ENCODE measurements at places on chromosomes 1 and 21.

- no peak for DNase-seq
Measured at GRCh38 chr1:165897326-165898303, 70.2 kb downstream of the UCK2 start.

DNA sequence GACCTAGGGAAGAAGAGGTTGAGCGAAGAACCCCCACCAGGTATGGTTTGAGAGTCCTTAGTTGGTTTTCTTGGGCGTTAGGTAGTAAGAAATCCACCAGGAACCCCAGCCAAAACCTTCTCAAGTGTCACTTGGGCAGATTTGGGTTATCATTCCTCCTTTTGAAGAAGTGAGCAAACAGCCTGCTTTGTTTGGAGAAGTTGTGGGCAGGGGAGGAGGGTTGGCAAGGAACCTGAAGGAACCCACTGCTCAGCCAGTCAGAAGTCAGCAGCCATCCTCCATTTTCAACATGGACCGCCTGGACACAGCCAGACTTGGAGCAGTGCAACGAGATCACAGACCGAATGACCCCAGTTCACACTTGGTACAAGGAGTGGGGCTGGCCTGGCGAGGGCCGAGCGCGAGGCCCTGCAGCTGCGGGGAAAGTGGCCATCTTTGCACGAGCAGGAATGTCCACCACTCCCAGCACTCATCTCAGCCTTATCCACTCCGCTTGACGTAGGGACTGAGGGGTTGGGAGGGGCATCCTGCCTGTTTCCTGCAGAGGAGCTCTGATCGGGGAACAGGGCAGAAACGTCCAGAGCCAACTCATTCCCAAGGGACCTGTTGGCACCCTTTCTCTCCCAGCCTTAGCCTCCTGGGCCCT, 7.2 kb downstream of the ADPRS start:
- DNase-seq, result no peak

- DNase-seq, result no peak
Measured at GRCh38 chr1:3680488-3681230, 28.3 kb downstream of the TP73 start.

- DNase-seq, result no peak
Measured at GRCh38 chr1:21277180-21277579, 13.1 kb downstream of the ECE1 start.
